ENCODE measurements at places on chromosomes 7 and 10.

- DNase-seq: no peak
Measured at GRCh38 chr7:56028942-56029630, 22.2 kb downstream of the PSPH start.

DNA sequence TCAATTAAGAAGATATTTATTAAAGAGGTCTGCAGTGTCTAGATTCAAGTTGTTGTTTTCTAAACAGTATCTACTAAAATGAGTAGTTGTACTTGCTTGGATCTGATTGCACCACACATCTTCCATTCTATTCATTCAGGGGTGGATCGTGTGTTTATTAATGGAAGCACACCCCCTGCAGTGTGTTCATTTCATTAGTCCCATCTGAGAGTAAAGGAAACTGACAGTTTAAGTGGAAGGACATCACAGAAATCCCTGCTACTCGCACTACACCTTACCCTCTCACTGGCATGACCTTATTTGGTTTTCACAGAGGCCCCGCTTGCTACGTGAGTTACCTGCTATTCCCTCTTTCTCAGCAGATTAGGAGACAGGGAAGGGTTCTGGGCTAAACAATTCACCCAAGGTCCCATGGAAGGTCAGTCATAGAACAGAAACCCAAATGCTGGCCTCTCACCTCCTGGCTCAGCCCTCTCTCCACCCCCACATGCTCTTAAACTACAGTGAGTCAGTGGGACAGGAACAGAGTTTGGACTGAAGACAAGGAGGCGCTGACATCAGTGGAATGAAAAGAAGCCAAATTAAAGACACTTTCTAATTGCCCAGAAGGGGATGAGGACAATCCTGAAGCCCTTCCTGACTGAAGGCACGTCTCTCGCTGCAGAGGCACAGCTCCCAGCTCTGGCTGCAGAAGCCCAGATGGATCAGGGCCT is 369.2 kb upstream of the NRP1 start:
- DNase-seq: no peak

GRCh38 chr7:150738092-150738491 is 874 bp downstream of the GIMAP5 start:
- no peak for DNase-seq

DNA sequence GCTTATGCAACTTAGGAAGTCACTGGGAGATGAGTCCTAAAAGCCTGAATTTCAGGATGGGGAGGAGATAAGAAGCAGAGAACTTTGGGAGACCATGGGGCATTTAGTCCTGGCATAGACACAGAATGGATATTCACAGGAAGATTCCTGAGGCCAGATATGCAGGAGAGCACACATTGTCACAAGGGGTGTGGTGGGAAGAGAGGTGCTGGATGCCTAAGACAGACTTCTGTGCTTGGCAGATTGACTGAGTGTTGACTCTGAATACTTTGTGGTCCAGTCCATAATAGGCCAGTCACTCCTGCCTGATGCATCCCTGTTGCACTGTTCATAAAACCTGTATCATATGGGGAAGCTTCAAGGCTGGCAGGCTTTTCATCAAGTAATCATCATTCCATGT is 18.5 kb downstream of the SRI start:
- no peak for DNase-seq

GRCh38 chr7:82247814-82248433 is 195.7 kb downstream of the CACNA2D1 start:
- DNase-seq: no peak

- DNase-seq: no peak
Measured at GRCh38 chr7:129098409-129099084, 43.6 kb upstream of the TNPO3 start.

GRCh38 chr7:142181211-142181610 is 69.7 kb downstream of the MGAM2 start:
- no peak for DNase-seq

- DNase-seq: no peak
Measured at GRCh38 chr7:82593780-82594179, 150.2 kb upstream of the CACNA2D1 start.

DNA sequence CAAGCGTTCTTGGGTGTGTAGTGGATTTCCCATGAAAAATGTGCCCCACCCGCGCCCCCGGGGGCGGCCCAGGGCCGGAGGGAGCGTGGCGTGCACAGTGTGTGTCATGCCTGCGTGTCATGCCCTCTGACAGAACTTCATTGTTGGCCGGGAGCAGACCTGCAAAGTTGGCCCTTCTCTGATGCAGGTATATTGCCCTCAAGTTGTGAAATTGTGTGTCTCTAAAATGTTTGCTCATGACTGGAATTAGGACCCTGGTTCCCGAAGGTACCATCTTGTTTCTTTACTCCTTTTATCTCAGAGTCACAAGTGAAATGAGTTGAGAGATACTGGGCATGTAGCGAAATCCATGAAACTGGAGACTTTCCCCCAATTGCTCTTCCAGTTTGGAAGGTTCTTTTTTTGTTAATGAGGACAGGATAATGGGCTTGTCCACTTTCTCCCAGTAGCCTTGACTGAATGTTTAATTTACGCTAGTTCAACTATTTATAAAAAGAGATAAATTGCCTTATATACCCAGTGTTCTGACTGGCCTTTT is 26.2 kb downstream of the ADK start:
- no peak for DNase-seq

DNA sequence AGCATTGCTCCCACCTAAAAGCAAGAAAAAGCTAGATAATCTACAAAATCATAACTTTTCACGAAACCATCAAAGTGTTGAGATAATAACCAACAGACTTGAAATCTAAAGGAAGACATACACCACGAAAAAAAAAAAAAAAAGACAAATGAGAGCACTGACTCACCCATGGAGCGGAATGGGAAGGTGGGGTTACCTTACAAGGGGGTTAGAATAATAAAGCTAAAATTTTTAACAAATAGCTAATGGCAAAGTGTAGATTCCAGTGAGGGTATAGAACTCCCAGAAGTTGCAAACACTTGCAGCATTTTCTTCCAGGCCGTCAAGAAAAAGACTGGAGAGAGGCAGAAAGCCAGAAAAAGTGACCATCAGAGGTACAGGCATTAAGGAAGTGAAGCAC is 27.2 kb downstream of the IPMK start:
- DNase-seq: no peak

DNA sequence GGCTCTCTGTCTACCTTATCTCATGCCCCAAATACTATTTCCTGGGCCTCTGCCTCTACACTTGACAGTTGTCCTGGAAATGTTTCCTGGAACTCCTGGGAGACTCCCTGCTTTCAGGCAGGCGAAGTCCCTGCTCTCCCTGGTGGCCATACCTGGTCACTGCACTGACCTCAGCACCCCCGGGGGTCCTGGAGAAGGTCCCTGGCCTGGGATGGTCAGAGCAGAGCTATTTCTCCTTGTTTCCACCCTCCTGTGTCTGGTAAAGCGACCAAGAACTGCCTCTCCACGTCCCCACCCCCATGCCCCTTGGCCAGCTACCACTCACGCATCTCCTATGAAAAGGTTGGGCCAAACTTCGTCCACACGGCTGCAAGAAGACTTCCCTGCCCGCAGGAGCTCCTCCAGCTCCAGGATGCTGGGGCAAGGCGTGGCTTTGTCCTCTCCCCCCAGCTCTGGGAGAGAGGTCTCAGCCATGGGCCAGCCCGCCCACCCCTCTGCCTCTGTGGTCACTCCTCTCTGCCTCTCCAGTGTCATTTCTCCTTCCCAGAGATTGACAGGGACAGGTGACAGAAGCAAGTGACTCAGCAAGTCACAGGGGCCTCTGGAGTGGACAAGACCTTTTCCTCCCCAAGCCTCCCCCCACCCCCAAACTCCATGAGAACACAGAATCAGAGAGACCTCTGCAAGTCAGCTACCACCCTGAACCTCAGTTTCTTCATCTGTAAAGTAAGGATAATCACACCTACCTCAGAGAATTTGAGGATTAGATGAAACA is 2.6 kb upstream of the SAMD8 start:
- DNase-seq: no peak

DNA sequence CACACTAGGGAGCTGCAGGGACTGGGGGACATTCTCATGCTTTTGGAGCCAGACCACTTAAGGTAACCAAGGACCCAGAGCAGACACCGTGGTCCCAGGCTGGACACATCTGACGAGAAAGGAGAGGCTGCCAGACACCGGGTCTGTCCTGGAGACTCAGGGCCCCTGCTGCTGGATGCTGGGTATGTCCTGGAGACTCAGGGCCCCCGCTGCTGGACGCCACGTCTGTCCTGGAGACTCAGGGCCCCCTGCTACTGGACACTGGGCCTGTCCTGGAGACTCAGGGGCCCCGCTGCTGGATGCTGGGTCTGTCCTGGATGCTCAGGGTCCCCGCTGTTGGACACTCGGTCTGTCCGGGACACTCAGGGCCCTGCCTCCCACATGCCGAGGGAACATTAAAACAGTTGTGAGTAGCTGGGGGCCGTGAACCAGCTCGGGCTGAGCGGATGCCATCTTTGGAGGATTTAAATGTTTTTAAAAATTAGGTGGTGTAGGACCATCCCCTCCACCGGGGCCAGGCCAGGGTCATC is 249.7 kb downstream of the DNAJB6 start:
- DNase-seq: no peak

DNA sequence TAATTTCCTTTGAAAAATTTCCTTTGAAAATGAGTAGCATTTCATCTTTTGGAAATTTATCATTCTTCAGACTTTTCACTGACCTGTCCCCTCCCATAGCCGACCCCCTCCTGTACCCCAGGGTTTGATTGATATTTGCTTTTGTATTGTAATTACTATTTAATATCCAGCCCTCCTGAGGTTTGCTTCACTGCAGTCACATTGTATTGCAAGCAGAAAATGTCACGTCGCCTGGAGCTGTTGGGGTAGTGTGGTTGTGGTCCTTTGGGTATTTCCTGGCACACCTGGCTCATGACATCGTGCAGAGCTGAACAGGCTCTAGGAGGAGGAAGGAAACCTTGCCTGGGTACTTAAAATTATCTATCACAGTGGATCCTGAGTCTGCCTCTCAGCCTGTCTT is 116.1 kb downstream of the INSYN2A start:
- no peak for DNase-seq

DNA sequence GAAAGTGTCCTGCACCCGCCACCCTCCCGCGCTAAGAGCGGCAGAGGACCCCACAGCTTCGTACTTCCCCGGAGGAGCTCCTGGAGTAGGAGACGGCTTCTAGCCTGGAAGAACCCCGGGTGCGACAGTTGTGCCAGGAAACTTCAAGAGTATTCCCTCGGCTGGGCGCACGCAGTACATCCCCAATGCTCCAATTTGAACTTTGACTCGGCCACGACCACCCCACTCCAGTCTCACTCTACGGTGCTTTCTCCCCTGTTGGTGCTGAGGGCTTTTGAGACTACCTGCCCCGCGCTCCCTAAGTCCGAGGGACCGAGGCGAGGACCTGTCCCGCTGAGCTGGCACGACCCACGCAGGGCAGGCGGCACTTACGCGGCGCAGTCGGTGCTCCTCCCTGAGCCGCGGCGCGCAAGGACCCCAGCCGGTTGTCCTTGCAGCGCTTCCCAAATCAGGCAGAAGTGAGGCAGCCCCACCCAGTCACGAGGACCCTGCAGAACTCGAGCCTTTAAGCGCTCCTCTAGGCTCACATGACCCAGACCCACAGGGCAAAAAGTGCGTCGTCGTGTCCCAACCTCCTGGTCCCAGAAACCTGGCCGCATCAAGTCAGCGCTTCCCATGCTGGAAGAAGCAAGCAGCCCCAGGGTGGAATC is at the start of gene CPVL:
Gene CPVL, minus strand, starts transcription at position 481 of the 650 bp plus-strand sequence. CDS start 25,476 bp downstream, outside the sequence.
- DNase-seq: no peak

- DNase-seq: no peak
Measured at GRCh38 chr10:101726115-101726387, 31.1 kb upstream of the FBXW4 start.

DNA sequence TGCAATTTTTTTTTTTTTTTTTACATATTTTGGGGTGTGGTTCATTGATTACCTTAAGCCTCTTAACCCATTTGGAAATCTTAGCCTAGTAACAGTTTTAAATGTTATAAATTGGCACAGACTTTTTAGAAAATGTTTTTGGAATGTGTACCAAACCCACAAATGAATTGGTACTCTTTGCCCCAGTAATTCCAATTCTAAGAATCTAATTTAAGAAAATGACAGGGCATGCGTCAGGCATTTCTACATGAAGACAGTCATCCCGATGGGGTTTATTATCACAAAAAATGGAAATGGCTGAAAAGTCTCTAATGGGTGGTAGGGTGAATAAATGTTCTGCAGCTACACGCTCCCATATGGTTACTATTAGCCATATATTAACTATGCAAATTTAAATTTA is 54.9 kb downstream of the ITIH5 start:
- no peak for DNase-seq

- DNase-seq: no peak
Measured at GRCh38 chr10:93746844-93747284, 10.9 kb upstream of the LGI1 start.

GRCh38 chr10:14687340-14687739 is 87.4 kb downstream of the FAM107B start:
- no peak for DNase-seq

- DNase-seq: no peak
Measured at GRCh38 chr10:70212879-70213278, 20.4 kb downstream of the PPA1 start.

- DNase-seq: peak; percentile 78
Measured at GRCh38 chr10:11403116-11403515, 208.3 kb downstream of the USP6NL start.

DNA sequence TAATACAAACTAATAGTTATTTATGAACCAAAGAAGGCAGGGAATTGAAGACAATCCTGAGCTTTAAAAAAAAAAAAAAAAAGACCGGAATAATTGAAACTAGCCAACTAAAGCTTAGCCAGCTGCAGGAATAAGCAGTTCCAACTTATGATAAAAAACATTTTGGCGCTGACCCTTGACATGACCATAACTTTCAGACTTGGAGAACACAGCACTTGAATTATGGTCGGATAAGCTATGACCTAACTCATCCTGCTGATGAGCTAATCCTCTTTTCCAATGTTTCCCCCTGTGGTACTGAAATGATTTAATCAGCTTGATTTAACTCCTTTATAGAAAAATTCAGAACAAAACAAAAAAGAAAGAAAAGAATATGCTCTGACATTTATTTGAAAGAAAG is 181.8 kb downstream of the DGKB start:
- no peak for DNase-seq
